ENCODE measurements at places on chromosomes 4 and X. TPM values are rescaled to one million over a fixed set of nuclear protein-coding genes. Genes with fewer than 3 reads are reported as not detected.

DNA sequence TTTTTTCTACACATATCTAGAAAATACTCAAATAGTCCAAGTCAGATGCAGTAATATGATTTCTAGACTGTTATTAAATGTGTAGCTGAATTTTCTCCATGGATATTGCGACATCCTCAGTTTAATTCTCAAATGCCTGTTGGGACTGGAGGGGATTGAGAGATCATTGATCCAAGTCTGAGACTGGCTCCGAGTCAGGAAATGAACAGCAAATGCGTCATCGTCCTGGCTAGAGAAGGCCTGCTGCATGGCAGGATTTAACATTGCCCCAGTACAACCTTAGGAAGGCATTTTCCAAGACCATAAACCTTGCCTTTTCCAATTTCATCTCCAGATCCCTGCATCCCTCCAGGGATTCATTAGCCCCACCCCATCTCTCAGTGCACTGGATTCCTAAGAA lies 56.6 kb upstream of the SLC6A14 start:
- no peaks in the 10 kb centered on the region for H3K36me3 ChIP-seq
- no peak overlapping the region for H3K27ac ChIP-seq
- peak; percentile 22 for DNase-seq
- H3K4me3 ChIP-seq: no peak overlapping the region

DNA sequence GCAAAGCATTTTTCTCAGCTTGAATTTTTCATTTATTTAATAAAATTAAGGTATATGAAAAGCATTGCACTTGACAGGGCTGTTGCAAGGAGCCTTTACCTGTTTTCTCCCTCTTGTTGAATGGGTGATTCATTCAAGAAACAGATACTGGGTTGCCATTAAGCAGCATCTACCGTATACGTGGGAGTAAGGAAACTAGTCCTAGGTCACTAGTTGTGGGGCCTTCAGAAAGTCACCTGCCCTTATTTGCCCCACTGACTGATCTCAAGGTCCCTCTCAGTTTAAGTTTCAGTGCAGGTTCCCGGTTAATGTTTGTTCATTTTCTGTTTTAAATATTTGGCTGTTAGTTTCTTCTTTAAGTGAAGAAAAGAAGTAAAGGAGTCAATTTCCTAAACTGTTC lies 34.0 kb downstream of the LHFPL1 start:
- no peaks in the 10 kb centered on the region for H3K36me3 ChIP-seq
- H3K4me1 ChIP-seq: no peaks in the 10 kb centered on the region
- no peak overlapping the region for H3K27ac ChIP-seq
- no peak overlapping the region for H3K4me3 ChIP-seq
- no peaks in the 10 kb centered on the region for H3K27me3 ChIP-seq

The PNMA6F gene
- total RNA-seq: not detected

The RNF128 gene
- 0.36 TPM for total RNA-seq

The TMLHE gene
- 41.8 TPM for total RNA-seq

The LPAR4 gene
- 0.36 TPM for total RNA-seq

DNA sequence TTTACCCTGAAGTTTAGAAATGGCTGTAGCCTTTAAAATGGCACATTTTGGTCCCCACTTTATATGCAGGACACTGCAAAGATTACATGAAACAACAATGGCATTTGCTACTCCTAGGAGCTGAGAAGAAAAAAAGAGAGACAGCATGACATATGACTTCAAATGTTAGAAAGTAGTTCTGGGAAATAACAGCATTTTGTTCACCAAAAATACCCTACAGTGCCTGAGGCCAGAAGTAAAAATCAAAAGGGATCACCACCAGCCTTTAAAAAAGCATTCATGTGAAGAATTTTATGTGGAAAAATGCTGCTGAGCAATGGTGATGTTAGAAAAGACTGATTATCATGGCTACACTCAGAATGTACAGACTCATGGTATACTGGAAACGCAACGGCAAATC lies 110.0 kb downstream of the DTHD1 start:
- DNase-seq: no peak
- no peaks in the 10 kb centered on the region for H3K36me3 ChIP-seq
- no peak overlapping the region for H3K4me3 ChIP-seq
- no peaks in the 10 kb centered on the region for H3K4me1 ChIP-seq
